ENCODE measurements at places on chromosomes 2 and 18.

DNA sequence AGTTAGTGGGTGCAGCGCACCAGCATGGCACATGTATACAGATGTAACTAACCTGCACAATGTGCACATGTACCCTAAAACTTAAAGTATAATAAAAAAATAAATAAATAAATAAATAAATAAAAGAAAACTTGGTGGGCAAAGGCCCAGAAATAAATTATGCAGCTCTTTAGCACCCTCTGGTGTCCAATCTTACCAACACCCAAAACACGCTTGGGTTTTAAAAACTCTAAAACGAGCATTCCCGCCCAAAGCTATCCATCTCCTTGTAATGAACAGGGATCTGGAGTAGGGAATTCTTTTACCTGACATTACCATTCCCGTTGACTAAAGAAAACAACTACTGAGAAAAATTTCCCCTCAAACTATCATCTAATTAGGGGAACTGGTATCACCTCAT is 2005.9 kb upstream of the CELF4 start:
- DNase-seq: no peak

DNA sequence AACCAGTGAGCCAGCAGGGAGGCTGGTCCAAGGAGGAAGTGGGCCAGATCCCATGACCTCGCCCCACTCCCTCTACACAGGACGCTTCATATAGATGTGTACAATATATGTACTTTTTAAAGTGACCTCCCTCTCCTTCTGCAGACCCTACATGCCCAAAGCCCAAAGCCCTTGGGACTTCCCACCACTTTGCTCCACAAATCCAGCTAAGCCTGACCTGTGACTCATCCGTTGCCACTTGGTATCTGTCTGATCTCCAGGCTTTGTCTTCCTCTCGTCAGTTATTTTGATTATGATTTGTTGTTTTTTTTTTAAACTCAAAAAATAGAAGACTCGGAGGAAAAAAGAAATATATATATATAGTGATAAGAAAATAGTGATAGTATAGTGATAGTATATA is 470.8 kb downstream of the KCNJ3 start:
- no peak for DNase-seq

GRCh38 chr2:218567797-218568189 is 358 bp downstream of the USP37 start:
- no peak for DNase-seq

DNA sequence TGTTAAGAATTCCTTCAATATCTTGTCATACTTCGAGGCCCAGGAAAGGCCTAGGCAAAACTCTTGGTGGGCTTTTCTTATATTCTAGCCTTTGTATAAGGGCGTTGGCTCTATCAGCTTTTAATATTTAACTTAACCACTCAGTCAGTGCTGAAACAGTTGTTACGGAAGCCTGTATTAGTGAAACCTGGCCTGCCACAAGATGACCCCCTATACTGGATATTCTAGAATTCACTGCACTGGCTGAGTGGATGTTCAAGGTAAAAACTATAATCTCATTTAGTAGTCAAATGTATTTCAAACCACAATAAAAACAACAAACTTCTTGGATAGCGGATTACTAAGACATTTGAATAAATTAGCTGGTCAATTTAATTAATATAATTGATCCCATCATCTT is 91.7 kb upstream of the HNMT start:
- DNase-seq: no peak

GRCh38 chr2:153163055-153163454 is 315.5 kb downstream of the RPRM start:
- no peak for DNase-seq

- no peak for DNase-seq
These were observed 19.4 kb upstream of the PRLH start for GRCh38 chr2:237546876-237547395.

DNA sequence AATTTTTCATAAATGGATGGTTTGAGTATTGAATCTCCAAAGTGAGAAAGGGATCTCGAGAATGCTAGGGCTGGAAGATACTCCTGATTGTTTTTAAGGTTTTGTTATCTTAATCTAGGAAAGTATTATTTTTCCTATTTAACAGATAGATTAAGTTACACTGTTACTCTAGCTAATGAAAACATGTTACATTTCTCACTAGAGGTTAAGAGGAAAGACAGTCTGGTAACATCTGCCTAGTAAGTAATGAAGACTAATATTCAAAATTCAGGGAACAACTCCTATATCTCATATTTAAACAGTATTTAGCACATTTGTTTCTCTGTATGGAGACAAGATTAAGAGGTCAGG is 2.0 kb downstream of the GALNT3 start:
- no peak for DNase-seq

GRCh38 chr18:9366126-9366714 is 31.6 kb downstream of the TWSG1 start:
- DNase-seq: no peak

DNA sequence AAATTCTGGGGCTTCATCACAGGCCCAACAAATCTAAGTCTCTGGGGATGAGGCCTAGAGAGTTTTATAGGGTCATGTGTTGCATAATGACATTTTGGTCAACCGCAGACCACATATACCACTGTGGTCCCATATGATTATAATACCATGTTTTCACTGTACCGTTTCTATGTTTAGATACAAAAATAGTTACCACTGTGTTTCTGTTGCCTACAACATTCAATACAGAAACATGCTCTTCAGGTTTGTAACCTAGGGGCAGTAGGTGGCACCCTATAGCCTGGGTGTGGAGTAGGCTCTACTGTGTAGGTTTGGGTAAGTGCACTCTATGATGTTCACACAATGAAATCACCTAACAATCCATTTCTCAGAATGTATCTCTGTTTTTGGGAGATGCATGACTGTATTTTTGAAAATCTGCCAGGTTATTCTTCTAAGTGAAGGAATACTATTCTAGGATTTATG is 485.2 kb downstream of the PTPRM start:
- DNase-seq: peak; percentile 36

GRCh38 chr2:133324150-133324561 is 244.1 kb downstream of the NCKAP5 start:
- no peak for DNase-seq

- DNase-seq: no peak
These were observed 44.2 kb upstream of the FZD5 start for GRCh38 chr2:207813942-207814341.

DNA sequence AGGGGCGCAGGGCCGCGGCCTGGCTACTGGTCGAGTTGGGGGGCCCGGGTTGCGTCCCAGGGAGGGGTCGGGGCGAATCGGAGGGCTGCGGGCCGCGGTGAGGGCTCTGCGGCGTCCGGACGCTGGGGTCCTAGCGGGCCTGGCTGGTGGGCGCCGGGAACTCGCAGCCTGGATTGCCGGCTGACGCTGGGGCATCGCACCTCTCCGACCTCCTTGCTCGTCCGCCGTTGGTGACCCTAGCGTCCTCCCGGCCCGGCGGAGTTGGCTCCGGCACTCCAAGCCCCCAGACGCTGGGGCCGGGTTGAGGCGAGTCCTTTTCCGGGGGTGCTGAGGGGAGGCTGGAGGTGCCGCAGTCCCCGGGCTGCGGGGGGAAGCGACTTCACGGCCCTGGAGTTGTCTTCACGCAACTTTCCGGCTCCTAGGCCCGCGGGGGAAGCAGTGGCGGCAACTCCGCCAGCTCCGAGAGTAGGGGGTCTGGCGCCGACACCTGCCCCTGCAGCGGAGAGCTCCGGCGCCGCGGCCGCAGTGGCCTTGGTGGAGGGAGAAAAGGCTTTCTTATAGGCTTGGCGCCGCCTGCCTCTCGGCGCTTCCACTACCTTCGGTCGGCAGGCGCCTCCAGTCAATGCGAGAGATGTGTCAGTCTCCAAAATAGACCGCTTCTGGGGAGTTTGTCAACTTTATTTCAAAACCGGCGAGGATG is 70.3 kb downstream of the HAUS1 start:
- no peak for DNase-seq

- DNase-seq: no peak
These were observed 274.5 kb downstream of the MYT1L start for GRCh38 chr2:2056531-2056930.

DNA sequence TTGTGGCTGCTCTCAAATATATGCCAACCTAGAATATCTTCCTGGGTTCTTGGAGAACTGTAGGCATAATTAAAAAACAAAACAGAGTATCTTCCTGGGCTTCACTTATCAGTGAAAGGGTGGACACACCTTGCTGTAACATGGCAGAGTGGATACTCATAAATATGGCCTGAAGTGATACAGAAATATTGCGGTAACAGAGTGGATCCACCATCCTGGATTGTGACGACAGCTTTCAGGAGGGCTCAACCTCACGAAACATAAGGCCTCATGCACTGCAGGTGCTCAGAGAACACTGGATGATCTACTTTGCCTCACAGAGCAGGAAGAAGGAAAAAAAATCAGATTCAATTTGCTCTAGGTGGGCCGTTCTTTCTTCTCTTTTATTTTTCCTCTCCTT is 336.0 kb downstream of the NBAS start:
- no peak for DNase-seq

DNA sequence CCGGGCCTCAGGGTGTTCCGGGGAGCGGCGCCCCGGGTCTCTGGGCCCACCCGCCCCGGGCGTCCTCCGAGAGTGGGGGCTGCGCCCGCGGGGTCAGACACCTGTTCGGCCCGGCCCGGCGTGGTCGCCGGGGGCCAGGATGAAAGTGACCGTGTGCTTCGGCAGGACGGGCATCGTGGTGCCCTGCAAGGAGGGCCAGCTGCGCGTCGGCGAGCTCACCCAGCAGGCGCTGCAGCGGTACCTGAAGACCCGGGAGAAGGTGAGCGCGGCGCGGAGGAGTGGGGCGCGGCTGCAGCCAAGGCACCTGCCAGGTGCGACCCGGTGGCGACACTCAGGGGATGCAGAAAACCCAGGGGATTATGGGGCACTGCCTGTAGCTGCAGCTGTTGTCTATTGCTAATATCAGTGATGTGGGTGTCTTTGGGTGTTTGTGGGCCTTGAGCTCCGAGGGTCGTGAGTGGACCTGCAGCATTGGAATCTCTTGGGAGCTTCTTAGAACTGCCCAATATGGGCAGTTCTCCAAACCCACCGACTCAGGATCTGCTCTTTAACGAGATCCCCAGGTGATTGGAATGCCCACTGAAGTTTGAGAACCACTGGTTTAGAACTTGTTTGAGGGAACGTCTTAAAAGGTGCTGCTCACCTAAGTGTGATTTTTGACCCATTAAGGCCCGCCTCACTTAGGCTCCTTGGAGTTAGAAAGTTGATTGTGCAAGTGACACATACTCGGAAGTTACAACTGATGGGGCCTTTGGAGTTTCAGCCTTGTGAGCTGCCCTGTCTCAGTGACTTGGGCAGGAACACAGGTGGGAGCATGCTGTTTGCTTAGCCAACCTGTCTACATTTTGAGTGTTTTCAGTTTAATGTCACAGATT is 823 bp downstream of the PARD3B start:
- no peak for DNase-seq

DNA sequence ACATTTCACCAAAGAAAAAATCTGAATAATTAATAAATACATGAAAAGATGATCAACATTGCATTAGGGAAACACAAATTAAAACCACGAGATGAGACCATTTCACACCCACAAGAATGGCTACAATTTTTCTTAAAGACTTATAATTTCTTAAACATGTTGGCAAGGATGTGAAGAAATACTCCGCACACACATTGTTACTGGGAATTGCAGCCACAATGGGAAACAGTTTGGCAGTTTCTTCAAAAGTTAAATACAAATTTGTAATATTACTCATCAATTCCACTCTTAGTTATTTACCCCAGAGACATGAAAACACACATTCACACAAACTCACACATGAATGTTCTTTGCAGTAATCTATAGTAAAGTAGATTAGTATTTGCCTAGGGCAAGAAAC is 363.3 kb upstream of the SMIM21 start:
- DNase-seq: no peak

GRCh38 chr2:206562375-206562774 is 79.9 kb upstream of the FAM237A start:
- no peak for DNase-seq

- no peak for DNase-seq
These were observed 67.9 kb upstream of the TAF1B start for GRCh38 chr2:9775351-9775750.

GRCh38 chr18:47881752-47882455 is 48.6 kb downstream of the SMAD2 start:
- DNase-seq: no peak

GRCh38 chr2:45721150-45721549 is 69.7 kb downstream of the PRKCE start:
- no peak for DNase-seq

GRCh38 chr2:23484767-23485166 is 99.8 kb downstream of the KLHL29 start:
- no peak for DNase-seq

- DNase-seq: no peak
These were observed 113.6 kb upstream of the ANKRD30BL start for GRCh38 chr2:132275396-132275795.
